ENCODE measurements at places on chromosomes 5 and 9.

DNA sequence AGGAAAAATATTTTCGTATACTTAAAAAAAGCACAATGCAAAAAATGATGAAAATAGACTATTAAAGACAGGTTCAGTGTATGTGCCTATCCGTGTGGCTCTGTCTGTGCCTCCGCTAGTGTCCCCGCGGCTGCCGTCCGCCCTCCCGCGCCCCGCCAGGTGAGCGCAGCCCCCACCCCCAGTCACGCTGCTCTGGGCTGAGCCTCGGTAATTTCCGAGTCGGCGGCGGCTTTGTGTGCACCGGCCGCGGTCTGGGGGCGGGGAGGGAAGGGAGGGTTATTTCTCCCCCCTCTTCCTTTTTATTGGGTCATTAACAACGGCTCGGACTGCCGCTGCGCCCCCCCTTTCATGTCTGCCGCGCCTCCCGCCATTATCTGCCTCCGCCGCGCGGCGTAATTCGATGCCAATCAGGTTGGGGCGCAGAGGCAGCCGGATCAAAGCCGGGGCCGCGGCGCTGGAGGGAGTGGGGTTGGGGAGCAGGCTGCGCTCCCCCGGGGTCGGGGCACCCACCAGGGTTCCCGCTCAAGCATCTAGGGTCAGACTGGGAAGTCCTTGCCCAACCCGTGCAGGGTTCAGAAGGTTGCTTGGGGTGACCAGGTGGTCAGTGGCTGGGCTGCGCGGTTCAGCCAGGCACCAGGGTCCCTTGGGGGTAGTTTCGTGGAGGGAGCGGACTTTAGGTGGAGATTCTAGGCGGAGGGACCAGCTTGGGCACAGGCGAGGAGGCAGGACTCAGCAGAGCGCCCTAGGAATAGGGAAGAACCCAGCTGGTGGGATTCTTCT, 39.5 kb upstream of the PSD2 start:
- DNase-seq: no peak

GRCh38 chr5:58970766-58971165, 387.9 kb downstream of the RAB3C start:
- no peak for DNase-seq

DNA sequence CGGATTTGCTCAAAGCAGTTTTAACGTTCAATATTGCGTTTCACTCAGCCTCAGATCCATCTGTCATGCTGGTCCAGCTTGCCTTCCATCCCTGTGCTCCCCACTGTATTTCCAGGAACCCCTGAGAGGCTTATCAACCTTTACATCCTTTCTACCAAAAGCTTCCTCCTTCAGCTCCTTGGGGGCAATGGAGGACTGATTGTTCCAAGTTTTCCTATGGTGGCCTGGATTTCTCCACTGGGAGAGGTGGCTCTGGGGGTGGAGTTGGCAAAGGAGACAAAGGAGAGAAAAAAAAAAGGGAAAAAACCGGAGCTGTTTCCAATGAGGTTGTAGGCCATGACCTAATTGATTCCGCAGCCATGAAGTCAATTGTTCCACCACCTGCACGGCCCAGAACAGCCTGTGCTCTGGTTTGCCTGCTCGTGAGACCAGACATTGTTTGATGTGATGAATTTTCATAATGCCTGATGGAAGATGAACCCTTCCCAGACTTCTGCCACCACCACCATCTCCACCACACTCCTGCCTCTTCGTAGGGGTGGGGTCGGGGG, 54.1 kb downstream of the ABLIM3 start:
- no peak for DNase-seq

- no peak for DNase-seq
Measured at GRCh38 chr5:65867542-65868195, 58.7 kb upstream of the ERBIN start.
